ENCODE measurements at places on chromosomes 16 and 17. TPM values are rescaled to one million over a fixed set of nuclear protein-coding genes. Genes with fewer than 3 reads are reported as not detected.

GRCh38 chr17:13476720-13477119 lies 125.0 kb downstream of the HS3ST3A1 start:
- H3K4me1 ChIP-seq, result no peaks in the 10 kb centered on the region
- no peaks in the 10 kb centered on the region for H3K27me3 ChIP-seq
- no peak overlapping the region for H3K4me3 ChIP-seq
- no peaks in the 10 kb centered on the region for H3K36me3 ChIP-seq

The ZFPM1 gene
- 12.7 TPM for total RNA-seq

DNA sequence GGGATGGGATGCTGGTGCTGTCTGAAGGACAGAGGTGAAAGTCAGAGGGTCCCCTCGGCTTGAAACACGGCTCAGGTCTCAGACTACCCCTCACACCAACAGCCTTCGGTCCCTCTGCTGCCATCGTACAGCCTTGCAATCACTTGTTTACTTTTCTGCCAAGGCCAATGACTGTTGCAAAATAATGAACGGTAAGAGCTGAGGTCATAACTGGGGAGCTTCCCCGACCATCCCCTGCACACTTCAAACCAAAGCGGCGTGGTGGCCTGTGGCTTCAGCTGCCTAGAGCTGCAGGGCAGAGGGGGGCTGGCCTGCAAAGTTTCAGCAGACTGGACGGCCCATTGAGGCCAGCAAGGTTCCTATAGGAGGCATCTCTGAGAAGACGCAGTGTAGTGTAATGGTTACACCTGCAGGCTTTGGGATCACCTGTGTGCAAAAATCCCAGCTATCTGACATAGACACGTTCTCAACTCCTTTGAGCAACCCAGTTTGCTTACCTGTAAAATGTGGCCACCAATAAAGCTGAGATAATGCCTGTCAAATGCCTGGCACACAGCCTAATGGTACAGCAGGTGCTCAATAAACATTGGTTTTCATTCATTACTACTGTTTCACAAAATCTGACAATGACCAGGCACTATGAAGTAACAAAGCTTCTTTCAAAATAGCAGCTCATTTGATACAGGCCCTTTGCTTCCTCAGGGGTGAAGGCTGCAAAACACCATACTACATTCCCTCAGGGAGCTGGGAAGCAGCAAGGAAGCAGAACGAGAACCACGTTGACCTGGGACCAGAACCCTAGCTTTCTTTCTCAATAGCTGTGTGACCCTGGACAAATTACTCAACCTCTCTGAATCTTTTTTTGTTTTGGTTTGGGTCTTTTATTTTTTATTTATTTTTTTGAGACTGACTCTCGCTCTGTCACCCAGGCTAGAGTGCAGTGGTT lies 5.0 kb downstream of the PAM16 start:
- H3K27ac ChIP-seq, result peak overlapping the region; percentile 32
- H3K4me1 ChIP-seq, result peaks cover 17% of the 10 kb centered on the region
- H3K27me3 ChIP-seq, result no peaks in the 10 kb centered on the region
- H3K36me3 ChIP-seq, result no peaks in the 10 kb centered on the region
- no peak overlapping the region for H3K4me3 ChIP-seq
- DNase-seq, result no peak

DNA sequence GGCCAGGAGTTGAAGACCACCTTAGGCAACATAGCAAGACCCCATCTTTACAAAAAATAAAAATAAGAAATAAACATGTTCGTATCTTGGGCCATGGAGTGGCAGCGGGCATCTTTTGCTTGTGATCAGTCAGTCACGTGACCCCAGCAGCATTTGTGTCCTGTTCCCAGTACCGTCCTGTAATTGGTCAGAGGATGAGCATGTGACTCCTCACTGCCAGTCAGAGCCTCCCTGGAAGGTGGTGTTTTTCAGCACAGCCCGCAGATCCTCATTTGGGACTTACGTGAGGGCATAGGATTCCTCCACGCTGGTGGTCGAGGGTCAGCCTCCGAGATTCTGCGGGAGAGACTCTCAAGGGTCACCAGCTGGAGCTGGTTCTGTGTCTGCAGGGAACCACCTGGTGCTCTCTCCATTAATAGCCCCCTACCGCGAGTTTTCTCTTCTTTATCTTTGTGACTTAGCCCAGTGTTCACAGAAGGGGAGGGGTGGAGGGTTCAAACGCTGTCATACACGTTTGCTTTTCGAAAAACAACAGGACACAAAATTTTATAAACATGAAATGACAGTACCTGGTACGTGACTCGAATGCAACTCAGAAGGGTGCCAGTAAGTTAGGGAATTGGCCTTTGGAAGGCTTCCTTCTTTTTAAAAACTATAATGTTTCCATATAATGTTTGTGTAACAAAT lies 17.2 kb downstream of the MRC2 start:
- no peak for DNase-seq
- H3K36me3 ChIP-seq, result no peaks in the 10 kb centered on the region
- H3K4me1 ChIP-seq, result peaks cover 5% of the 10 kb centered on the region
- H3K27me3 ChIP-seq, result peaks cover 35% of the 10 kb centered on the region
- H3K4me3 ChIP-seq, result no peak overlapping the region
- no peak overlapping the region for H3K27ac ChIP-seq

DNA sequence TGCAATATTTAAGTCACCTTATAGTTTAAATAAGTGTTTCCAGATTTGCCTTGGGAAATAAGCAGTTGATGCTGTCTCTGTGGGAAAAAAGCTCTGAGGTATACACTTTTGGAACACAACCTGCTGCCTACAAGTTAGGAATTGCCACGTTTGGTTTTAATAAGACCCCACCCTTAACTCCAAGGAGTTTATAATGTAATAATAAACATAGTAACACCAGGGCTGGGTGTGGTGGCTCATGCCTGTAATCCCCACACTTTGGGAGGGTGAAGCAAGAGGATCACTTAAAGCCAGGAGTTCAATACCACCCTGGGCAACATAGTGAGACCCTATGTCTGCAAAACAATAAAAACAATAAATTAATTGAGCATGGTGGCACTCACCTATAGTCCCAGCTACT lies 15.9 kb upstream of the SMG1 start:
- no peaks in the 10 kb centered on the region for H3K27me3 ChIP-seq
- DNase-seq, result no peak
- H3K4me1 ChIP-seq, result peaks cover 20% of the 10 kb centered on the region
- no peak overlapping the region for H3K27ac ChIP-seq

DNA sequence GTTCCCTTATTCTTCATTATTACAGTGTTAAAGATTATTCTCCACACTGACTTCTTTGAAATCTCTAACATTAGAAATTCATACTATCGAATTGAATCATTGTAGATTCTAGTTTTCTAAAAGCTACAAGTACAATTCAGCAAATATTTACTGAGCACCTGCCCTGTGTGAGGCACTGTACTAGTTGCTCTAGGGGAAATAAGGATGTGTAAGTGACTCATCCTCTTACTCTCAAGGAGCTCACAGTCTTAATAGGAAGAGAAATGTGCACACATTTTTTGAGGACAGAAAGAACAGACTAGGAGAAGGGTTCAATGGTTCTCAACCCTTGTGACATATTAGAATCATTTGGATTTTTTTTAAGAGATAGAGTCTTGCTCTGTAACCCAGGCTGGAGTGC lies 7.7 kb upstream of the SLFN12L start:
- peaks cover 14% of the 10 kb centered on the region for H3K36me3 ChIP-seq
- peaks cover 32% of the 10 kb centered on the region for H3K4me1 ChIP-seq
- peaks cover 4% of the 10 kb centered on the region for H3K27me3 ChIP-seq
- no peak overlapping the region for H3K4me3 ChIP-seq

DNA sequence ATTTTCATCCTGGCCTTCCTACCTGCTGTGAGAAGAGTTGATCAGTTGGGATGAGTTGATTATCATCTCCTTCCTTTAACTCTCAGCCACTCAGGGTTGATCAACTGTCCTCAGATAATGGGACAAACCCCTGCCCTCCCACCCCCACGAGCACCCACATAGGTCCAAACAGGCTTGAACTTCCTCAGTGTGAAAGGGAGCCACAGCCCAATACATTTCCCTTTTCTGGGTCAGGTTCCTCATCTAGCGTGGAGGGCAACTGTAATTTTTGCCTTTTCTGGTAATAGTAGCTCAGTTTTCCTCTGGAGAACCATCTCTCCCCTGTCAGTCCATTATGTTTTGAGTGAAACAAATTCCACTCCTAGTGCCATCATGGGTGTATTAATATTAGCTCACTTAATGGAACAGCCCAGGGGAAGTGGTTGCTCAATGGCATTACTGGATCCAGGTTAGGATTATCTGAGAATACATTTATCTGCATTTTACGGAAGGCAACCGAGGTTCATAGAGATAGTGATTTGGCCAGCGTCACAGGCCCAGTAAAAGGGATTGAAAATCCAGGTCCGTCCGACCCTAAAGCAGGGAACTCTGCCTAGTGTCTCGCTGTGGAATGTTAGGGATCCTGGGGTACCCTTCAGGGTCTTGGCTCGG lies 476 bp upstream of the LPCAT2 start:
- H3K27me3 ChIP-seq, result peaks cover 38% of the 10 kb centered on the region
- no peak for DNase-seq
- H3K4me1 ChIP-seq, result peaks cover 9% of the 10 kb centered on the region
- H3K4me3 ChIP-seq, result peak overlapping the region; percentile 57

The HASPIN gene
- 31.2 TPM for total RNA-seq

DNA sequence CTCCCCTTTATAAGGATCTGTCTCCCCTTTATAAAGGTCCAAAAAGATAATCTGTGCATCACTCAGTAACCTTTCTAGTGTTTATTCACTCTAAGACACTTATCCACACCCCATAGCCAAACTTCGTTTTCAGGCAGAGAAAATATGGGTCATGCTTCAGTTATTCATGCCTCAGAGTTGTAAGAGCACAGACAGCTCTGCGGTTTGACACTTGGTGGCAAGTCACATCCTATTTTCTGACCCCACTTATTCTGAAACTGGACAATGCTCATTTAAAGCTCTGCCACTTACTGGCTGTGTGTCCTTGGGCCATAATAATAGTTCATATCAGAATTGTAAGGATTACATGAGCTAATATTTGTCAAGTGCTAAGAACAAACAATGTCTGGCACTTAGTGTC lies 2.0 kb upstream of the KRTAP2-1 start:
- H3K27ac ChIP-seq, result no peak overlapping the region
- no peak overlapping the region for H3K4me3 ChIP-seq
- H3K4me1 ChIP-seq, result peaks cover 1% of the 10 kb centered on the region
- no peaks in the 10 kb centered on the region for H3K36me3 ChIP-seq
- H3K27me3 ChIP-seq, result peaks cover 17% of the 10 kb centered on the region

The OR1G1 gene
- not detected for total RNA-seq

GRCh38 chr16:9151597-9151996 lies 60.2 kb downstream of the HAPSTR1 start:
- H3K36me3 ChIP-seq, result no peaks in the 10 kb centered on the region
- H3K27me3 ChIP-seq, result peaks cover 19% of the 10 kb centered on the region
- H3K4me3 ChIP-seq, result no peak overlapping the region
- H3K27ac ChIP-seq, result no peak overlapping the region

Data from activated CD4-positive, alpha-beta T cell treated with anti-CD3 and anti-CD28 coated beads, Interleukin-2, amount 10 ng/mL, durations not matched to agents 7 days and 5 days (primary cell).